ENCODE measurements at places on chromosomes 2 and 18.

GRCh38 chr2:95032341-95032740, 6.8 kb downstream of the MAL start:
- DNase-seq, result no peak

DNA sequence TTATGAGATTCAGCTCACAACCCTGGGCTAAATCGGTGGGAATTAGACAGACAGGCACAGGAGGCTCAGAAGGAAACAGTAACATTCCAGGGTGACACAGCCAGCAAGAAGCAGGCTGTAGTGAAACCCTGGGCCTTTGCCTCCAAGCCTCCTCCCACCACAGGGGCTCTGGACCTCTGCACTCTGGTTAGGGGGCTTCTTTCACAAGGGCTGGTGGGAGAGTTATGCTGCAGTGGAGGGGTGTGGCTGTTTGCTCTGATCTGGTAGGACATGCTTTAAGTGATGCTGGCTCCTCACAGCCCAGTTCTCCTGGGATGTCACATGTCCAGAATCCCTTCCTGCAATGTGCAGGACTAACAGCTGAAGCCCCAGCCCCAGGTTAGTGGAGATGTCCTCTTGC, 109.9 kb downstream of the TGFA start:
- no peak for DNase-seq

GRCh38 chr2:43068631-43069517, 157.5 kb downstream of the ZFP36L2 start:
- DNase-seq, result no peak

GRCh38 chr18:70172225-70172624, 33.3 kb downstream of the RTTN start:
- DNase-seq, result no peak

DNA sequence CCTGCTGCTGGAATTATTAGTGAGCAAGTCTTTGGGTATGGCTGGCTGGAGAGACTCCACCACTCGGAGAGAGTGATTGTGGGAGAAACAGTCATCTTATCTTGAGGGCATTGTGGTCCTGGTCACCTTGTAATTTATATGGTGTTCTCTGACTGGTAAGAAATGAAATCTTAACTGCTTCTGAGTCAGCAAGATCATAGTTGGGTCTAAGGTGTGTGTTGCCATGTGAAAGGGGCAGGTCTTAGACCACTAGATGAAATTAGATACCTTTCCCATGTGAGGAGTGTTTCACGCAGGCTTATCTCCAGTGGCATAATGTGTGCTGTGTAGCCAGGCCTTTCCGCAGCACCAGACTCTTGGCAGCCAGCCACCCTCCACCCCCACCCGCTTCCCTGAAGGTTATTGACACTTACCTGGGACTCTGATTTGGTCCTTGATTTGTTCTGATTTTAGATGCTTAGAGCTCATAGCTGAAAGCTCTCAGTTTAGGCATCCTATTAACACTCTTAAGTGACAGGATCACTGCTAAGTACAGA, 7.7 kb downstream of the MAPRE3 start:
- no peak for DNase-seq
